Sigmoid colon (tissue), 7 donors: ENCODE measurements at places on chromosomes 12 and 14. TPM values are rescaled to one million over a fixed set of nuclear protein-coding genes. Genes with fewer than 3 reads are reported as not detected.

DNA sequence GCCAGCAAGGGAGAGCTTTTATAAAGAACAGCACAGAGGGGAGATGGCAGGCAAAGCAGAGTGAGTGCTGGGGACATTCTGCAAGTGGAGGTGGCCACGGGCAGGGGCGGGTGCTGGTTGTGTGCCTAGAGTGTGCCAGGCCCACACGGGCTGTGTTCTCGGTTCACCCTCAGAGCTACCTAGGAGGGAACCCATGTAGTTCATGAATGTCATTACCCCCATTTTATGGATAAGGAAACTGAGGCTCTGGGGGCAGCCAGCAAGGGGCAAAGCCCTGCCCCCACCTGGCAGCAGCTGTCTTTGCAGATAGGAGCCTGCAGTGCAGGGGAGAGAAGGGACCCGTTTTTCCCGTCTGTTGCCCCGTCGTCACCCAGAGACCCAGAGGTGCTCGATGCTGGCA is 85.2 kb upstream of the NCOR2 start:
- no peak for DNase-seq

- no peak for DNase-seq
Observed at GRCh38 chr12:107458163-107458562, 227.4 kb upstream of the PWP1 start.

DNA sequence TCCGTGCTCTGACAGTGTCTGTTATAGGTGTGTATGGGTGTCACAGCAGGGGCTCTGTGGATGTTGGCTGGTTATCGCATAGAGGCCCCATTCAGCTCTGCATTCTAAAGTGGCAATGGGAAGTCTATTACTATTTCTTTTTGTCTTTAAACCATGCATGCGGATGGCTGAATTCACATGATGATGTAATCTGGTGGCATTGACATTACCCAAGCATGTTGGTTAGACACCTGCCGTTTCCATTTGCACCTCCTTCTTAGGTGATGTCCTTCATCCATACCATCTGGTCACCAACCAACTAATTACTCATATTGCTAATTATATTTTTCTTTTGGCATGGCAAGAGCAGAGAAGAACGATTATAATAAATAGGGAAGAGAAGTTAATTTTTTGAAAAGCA is 270.8 kb upstream of the RGS6 start:
- DNase-seq = no peak

- no peak for DNase-seq
Observed at GRCh38 chr12:75139196-75139595, 70.4 kb downstream of the KCNC2 start.

The MYF6 gene
- polyA plus RNA-seq = not detected

The DIO3 gene
- 0.23 TPM for polyA plus RNA-seq

GRCh38 chr12:48980389-48980952 is 2.3 kb downstream of the WNT1 start:
- DNase-seq = no peak

DNA sequence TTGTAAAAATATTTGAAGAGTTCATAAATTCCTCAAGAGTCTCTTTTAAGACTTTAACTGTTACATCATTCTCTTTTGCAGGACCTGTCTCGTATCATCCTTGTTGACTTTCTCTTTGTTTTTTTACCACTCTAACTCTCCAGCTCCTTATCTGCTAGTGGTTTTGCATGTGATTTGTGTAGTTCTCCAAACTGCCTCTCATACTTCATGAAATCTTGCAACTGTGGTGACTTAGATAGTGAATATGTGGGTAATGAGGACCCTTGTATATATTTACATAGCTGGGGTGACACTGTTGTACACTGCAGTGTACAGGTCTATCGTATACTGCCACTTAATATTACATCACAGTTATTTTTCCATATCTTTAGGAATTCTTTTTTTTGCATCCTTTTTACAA is 40.2 kb upstream of the EMP1 start:
- DNase-seq = no peak

GRCh38 chr14:75877884-75878283 is 103.9 kb downstream of the TGFB3 start:
- no peak for DNase-seq

- no peak for DNase-seq
Observed at GRCh38 chr12:64912516-64913255, 88.2 kb downstream of the TBC1D30 start.

DNA sequence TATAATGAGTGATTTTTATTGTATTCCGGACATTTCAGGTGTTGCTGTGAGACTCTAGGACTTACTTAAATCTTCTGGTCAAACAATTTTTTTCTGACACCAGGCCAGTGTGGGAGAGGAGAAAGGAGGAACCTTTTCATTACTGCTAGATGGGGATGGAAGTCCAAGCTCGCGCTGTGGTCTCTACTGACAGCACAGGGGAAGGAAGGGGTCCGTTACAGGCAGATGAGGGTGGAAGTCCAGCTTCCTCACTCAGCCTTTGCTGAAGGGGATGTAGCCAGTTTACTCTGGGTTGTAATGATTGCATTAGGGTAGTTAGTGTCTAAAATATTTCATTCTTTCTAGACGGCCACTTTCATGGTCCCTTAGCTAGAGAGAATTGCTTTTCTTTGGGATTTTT is 26.3 kb upstream of the ST8SIA1 start:
- DNase-seq = no peak

DNA sequence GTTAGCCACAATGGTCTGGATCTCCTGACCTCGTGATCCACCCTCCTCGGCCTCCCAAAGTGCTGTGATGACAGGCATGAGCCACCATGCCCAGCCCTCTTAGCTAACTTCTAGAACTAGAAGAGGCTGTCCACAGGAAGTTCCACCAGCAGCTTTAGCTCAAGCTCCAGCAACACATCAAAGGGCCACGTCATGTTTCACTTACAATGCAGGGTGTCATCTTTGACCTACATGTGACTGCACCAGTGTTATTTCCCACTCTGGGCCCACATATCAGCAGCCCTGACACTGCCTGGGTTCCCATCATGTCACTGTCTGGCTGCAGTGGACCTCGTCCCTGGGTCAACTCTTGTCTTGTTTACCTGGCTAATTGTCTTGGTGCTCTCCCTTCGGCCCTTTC is 147.2 kb downstream of the GRIN2B start:
- no peak for DNase-seq

- DNase-seq = peak; percentile 40
Observed at GRCh38 chr12:53489242-53489864, 9.9 kb downstream of the MAP3K12 start.

GRCh38 chr14:89507521-89507920 is 90.5 kb upstream of the FOXN3 start:
- DNase-seq = no peak

DNA sequence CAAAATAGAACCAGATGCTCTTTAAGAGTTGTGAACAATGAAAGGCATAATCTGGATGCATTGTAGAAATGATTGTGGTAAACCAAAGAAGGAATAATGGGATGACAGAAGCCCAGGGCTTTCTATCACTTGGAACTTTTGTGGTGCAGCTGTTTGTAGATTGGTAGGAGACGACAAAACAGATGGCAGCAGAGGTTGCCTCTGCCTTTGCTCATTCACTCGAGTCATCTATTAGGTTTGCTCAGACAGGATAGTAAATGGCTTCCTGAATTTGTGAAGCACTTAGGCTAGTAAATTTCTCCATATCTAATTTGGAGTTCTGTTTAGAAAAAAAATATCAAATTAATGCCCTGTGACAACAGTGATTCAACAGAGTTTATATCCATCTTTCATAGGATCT is 78.4 kb downstream of the FGD4 start:
- no peak for DNase-seq

The ACSM4 gene
- polyA plus RNA-seq = not detected

- no peak for DNase-seq
Observed at GRCh38 chr14:33369041-33369440, 430.4 kb downstream of the NPAS3 start.

- DNase-seq = no peak
Observed at GRCh38 chr12:20350495-20350894, 17.8 kb upstream of the PDE3A start.

The ACYP1 gene
- polyA plus RNA-seq = 23.3 TPM

DNA sequence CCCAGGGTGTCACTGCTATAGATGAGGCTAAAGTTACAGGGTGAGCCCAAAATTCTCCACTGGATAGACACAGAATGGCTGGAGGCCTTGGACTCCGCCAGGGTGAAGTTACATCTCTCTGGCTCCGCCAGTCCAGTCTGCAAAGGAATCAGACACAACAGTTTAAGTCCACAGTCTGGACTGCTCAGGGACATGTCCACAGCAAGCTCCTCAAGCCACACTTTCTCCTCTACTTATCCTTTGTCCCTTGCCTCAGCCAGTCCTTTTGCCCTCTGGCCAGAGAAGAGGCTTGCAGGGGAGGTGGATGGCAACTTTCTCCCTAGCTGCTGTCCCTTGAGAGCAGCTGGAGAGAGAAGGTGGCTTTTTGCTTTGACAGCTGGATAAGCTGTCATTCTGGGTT is 28.0 kb downstream of the PTPRB start:
- no peak for DNase-seq

DNA sequence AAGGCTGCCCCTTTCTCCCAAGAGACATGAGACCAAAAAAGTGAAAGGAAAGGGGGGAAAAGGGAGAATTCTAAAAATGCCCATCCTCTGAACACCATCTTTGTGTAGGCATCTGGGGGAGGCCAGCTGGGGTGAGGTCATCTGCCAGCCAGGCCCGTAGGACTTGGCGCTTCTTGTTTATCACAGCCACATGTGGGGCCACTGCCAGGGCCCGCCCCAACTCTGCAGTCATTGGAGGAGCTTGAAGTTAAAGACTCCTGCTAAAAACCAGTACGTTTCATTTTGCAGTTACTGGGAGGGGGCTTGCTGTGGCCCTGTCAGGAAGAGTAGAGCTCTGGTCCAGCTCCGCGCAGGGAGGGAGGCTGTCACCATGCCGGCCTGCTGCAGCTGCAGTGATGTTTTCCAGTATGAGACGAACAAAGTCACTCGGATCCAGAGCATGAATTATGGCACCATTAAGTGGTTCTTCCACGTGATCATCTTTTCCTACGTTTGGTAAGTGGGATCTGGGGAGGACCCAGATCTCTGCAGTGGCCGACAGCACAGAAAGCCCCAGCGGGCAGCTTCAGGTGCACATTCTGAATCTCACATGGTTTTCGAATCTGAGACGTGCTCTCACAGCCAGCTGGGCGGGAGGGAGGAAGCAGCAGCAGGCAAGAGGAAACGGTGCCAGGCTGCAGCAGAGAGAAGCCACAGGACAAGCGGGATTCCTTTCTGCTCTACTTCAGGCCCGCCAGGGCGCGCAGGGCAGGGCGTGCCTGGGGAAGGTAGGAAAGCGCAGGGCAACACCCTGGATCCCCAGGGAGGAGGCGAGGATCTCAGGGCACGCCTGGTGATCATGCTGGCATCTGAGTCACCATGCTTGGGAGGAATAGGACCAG is at the start of gene P2RX7:
TSS of gene P2RX7 (plus strand) at position 276 of the 881 bp plus-strand sequence. CDS start at position 371, 95 bp downstream.
- peak; percentile 91 for DNase-seq

DNA sequence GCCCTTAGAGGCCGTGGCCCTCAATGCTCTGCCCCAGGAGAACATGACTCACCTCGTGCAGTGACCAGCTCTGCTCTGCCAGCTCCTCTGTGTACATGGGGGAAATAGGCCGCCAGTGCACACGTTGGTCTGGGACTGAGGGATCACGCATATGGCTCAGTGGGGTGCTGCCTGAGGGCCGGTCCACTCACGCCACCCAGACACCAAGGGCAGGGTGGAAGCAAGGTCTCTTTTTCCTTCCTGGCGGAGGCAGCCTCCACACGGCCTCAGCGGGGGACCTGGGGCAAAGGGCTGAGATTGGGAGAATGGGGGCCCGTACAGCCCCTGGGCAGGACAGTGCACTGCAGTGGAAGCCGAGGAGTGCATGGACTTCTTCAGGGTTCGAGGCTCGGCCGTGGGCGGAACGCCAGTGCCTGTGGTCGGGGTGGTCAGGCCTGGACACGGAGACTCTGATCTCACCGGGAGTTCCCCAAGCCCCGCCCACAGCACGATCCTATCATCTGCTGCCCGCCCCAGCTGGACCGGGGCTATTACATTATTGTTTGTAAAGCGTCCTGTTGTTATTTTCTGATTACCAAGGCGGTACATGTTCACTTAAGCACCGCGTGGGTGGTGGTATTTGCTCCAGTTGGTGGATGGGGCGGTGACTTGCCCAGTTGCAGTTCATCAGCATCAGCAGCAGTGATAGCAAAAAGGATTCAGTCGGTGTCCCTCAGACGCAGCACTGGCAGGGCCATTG is 38.8 kb upstream of the TDRD9 start:
- DNase-seq = no peak

The DENR gene
- polyA plus RNA-seq = 33.3 TPM

DNA sequence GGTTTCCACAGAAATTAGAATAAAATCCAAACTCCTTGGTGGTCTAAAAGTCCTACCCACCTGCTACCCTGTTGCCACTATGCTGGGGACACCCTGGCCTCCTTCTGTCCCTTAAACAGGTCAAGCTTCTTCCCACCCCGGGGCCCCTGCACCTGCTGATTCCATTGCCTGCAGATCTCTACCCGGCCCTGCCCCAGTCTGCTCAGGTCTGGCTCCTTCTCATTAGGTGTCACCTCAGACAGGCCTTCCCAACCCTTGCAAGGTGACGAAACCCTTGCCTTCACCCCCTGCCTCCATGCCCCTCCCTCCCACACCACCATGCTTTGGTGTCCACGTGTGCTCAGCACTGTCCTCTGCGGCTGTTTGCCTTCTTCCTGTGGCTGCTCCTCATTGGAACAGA is 170.6 kb downstream of the PIWIL1 start:
- DNase-seq = no peak

DNA sequence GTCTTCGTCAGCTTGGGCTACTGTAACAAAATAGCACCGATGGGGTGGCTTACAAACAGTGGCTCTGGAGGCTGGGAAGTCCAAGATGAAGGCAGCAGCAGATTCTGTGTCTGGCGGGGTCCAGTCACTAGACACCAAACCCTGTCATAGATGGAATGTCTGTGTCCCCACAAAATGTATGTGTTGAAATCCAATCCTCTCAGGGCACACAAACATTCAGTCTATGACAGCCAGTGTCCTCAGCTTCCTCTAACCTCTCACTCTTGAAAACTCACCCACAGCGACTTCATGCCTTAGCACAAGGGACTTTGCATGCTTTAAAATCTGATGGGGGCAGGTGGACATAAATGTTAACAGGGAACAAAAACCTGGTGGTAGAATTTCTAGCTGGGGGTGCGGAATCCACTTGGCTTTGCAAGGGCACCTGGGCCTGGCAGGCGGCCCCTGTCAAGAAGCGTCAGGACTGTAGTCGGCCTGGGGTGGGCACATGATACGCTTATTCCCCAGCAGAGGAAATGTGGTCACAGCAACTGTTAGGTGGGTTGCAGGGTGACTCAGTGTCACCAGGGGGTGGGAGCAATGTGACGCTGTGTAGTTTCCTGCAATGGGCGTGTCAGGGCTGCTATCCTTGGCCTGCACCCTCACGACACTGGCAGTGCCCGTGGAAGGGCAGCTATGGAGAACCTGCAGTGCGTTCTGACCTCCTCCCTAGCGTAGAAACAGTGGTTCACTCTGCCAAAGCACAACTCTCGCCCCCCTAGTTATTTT is 17.7 kb downstream of the RIN3 start:
- DNase-seq = peak; percentile 63

DNA sequence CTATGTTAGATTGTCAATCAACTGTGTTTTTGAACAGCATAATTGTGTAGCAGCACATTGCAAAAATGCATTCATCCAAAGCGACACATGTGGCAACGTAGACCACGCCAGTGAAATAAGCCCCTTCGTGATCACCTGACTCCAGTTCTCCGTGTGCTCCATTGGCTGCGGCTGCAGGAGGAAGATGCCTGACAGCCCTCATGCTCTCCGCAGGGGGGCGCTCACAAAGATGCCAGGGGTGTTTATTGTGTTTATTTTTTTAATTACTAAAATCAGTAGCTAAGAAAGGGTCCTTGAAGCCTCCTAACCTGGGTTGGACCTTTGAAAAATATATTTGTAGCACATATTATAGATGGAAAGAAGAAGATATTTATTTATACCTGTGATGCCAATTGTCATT is 116.3 kb downstream of the SLC15A4 start:
- no peak for DNase-seq
